ENCODE measurements at places on chromosomes 16 and 17.

DNA sequence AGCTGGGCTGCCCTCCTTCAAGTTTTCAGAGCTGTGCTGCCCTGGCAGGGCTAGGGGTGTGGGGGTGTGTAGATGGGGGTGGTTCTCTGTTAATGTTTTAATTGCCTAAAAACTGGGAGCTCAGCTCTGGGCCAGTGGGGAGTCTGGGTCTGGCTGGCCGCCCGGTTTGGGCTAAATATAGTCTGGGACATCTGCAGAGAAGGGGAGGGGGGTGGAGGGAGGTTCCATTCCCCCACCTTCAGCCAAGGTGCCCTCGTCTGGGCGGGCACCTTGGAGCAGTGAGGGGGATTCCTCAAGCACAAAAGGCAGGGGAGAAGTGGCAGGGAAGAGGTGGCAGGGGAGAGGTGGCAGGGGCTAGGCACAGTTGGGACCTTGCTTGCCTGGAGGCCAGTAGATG lies 13.0 kb downstream of the RARA start:
- DNase-seq: no peak

GRCh38 chr16:11201498-11202259 lies 54.3 kb downstream of the SOCS1 start:
- DNase-seq: peak; percentile 72

DNA sequence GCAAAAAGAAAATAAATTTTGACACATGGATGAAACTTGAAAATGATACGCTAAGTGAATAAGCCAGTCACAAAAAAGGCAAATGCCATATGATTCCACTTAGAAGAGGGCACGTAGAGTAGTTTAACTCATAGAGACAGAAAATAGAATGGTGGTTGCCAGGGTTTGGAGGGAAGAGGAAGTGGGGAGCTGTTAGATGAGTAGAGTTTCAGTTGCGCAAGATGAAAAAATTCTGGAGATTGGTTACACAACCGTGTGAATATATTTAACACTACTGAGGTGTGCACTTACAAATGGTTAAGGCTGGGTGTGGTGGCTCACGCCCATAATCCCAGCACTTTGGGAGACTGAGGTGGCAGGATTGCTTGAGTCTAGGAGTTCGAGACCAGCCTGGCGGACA lies 93.4 kb upstream of the TMEM132E start:
- no peak for DNase-seq

GRCh38 chr17:42459801-42460281 lies 1.2 kb downstream of the ATP6V0A1 start:
- peak; percentile 50 for DNase-seq

- no peak for DNase-seq
These were observed 40.2 kb upstream of the CIBAR2 start for GRCh38 chr16:85152414-85153030.

DNA sequence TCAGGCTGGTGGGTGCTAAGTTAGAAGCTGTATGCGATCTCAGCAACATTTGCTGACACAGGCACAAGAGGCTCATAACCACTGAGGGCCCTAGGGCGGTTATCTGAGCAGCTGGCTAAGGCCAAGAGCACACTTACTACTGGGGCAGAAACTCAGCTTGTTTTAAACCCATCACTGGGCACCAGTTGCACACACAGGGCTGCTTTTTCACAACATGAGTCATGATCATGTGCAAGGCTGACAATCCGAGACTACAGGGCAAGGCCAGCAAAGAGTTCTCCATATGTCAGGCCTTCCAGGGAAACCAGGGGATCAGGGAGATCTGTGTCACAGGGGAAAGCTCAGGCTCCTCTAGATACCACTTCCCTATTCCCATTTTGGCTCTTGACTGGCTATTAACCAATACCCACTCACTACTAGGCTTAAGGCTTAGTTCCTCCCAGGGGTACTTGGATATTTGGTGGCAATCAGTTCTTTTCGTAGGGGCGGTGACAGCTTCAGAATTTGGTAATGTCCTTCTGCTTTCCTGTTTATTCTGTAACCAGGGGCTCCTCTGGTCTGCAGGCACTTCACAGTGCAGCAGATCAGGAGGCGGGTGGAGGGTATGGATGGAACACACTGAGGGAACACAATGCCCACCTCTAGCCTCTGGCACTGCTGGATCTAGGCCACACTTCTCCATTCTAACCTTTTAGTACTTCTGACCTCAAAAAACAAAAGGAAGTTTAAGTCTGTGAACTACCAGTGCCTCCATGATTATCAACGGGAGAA lies 44.9 kb upstream of the ERN1 start:
- DNase-seq: peak; percentile 66

DNA sequence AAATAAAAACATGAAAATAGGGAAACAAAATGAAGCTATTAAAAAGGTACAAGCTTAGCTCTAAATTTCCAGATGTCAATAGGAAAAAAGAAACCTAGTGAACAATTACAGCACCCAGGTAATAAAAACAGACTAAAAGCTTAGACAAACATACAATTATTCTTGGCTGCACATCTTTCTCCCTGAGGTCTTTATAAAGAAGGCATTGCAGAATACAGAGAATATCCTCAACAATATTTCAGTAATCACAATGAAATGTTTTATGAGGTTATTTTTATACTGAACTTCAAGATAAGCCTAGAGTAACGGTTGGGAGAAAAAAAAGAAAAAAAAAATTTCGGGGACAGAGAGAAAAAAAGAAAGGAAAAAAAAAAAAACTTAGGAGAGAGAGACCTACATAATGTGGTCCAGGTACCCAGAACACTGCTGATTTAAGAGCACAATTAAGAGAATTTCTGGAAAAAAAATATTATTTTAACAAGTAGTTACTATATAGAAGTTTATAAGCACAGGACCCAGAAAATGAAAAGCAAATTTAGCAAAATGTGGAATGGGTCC lies 26.5 kb downstream of the KANSL1 start:
- no peak for DNase-seq

DNA sequence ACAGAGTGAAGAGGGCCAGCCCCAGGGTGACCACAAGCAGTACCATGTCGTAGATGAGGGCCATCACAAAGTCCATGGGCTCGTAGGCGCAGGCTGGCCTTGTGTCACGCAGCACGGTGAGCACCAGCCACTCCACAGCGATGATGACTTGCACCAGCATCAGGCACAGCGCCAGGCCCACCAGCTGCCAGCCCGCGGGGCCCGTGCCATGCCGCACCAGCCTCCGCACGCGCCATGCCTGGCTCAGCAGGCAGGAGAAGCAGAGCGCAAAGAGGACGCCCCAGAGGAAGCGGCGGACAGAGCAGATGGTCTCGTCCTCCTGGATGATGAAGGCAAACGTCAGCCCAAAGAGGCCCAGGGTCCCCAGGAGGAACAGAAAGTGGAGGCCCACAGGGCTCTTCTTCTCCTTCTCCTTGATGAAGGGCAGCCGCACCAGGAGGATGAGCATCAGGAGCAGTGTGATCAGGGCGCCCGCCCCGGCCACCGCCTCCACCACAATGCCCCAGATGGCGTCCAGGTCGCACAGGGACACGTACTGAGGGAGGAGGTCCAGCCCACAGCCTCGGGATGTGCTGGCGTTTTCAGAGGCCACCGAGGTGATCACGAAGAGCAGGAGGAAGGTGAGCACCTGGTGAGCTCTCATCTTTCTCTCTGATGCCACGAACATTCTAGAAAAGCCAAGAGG lies 12.3 kb downstream of the GPRC5B start:
- no peak for DNase-seq

DNA sequence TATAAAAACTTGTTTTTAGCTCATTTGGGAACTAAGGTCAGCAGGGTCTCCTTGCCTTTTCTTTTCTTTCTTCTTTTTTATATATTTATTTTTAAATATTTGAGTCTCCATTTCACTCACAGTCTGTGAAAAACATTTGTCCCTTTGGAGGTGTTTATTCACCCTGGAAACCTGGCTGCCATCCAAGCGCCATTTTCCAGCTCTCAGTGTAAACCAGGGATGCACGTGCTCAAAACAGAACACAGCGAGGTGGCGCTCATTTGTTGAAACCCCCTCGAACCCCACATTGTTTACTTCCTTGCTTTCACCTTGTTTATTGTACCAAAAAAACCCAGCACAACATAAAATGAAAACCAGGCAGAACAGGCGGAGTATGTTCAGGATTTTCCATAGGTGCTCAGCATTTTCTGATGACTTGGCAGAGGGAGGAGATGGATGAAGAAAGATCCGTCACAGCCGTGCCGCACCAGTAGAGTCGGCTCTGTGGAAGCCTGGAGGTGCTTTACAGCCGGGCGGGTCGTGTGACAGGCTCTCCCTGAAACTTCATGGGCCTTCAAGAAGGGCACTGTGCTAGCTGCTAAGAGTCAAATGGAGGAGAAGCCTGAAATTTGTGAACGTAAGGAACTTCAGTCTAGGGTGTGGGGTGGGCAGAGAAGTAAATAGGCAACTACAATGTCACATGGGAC lies 284.4 kb downstream of the FOXL1 start:
- no peak for DNase-seq

DNA sequence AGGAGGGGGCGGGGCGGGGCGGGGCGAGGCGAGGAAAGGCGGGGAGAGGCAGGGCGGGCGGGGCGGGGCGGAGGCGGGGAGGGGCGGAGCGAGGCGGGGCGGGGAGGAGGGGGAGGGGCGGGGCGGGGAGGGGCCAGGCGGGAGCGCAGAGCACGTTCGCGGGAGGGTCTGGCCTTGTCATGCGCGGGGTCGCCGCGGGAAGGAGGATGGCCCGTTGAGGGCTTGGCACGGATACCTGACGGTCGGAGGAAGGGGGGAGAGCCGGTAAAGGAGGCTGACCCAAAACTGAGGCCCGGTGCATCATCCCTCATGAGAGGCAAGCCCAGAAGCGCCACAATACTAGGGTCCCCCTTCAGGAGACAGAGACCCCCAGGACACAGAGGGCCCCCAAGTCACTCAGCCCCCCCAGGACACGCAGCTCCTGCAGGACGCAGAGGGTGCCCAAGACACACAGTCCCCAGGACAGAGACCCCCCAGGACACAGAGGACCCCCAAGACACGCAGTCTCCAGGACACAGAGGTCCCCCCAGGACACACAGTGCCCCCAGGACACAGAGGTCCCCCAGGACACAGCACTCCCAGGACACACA lies 593 bp upstream of the WDR45B start:
- no peak for DNase-seq

DNA sequence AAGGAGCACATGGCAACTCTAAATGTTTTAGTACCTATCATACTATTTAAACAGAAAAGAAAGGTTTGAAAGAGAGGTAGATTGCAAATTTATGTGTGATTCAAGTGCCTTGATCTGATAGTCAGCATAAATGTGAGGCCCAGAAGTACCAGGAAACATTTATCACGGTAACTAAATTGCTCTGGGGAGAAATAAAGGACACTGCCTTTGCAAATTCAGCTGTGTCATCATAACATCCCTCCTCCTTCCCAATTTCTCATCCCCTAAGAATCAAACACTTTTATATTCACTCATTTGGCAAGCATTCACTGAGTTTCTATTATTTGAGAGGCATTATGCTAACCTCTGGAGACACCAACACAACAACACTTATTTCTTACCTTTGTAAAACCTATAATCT lies 563.4 kb upstream of the CA10 start:
- DNase-seq: no peak

- no peak for DNase-seq
These were observed 226.9 kb downstream of the C16orf78 start for GRCh38 chr16:49600536-49600935.

GRCh38 chr17:66652840-66653507 lies 181.9 kb upstream of the CACNG5 start:
- DNase-seq: peak; percentile 11

DNA sequence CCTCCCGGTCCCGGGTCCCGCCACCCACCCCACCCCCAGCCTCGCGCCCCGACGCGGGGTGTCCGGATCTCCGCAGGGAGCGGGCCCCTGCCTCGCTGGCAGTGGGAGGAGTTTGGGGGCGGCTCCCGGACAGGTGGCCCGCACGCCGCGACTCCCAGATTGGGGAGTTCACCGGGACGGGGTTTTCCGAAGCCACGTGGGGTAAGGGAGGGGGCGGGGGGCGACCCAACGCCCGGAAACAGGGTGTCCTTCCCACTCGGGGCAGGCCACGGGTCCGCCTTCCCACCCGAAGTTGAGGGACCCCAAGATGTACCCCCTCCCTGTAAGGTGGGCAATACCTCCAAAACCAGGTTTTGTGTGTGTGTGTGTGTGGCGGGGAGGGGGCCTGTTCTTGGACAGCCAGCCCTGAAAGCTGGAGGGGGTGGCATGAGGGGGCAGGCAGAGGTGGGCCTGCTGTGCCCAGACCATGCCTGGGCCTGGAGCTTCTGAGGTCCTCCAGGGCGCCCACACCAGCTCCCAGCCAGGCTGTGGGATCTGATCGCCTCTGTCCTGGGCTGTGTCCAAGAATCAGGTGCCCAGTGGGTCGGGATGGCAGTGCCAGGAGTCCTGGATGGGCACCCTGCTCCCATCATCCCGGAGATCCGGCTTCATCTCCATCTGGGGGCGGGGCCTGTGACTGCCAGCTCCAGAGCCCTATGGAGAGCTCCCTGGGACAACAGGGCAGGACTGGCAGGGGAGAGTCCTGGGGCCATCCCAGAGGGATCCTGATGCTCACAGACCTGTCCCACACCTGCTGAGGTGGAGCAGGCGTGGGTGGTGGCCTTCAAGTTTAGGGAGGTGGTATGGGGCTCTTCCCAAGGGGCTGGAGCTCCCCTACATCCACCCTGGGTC lies 767 bp downstream of the SYNGR2 start:
- peak; percentile 33 for DNase-seq

DNA sequence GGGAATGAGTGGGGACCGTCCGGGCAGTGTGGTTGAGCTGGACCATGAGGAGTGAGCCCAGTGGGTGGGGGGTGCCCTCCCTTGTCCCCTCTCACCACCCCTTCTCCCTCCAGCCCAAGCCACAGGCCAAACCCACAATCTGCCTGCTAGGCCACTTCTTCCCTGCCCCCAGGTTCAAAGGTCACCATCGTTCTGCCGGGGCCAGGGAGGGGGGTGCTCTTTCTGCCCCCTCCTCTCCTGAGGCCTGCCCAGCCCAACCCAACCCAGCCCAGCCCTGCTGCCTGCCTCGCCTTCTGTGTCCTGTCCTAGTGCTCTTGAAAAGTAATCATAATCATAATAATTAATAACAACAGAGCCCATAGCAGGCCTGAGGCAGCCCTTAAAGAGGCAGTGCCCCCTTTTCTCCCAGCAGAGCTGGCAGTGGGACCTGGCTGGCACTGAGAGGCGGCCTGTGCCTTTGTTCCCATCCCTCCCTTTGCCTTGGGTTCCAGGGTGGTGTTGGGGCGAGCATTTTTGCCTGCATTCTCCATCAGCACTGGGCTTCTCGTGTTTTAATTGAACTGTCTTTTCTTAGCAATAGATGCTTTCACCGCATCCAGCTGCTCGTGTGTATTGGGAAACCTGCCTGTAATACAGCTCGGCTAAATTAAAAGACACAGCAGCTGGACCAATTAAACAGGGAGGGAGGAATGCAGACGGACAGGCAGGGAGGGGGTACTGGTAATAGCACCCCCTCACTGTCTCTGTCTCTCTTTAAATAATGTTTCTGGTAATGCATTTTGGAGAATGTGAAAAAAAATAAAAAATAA lies 46.8 kb downstream of the SREBF1 start:
- no peak for DNase-seq

DNA sequence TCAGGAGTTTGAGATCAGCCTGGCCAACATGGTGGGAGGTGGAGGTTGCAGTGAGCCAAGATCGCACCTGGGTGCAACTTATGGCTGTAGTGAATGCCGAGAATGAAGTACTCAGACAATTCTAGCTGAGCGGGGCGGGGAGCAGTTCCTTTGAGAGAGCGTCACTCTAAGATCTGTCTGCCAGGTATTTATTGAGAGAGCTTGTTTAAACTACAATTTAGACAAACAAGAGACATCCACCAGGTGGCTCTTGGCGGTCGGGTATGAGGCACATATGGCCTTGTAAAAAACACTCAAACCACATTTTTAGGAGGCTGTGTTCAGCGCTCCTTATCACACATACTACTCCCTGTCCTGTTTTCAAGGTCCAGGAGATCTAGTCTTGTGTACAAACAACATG lies 40.6 kb upstream of the CDH1 start:
- no peak for DNase-seq
